ENCODE measurements at places on chromosomes 6 and 20.

- peak; percentile 72 for DNase-seq
These were observed 26.2 kb upstream of the GATA5 start for GRCh38 chr20:62501801-62502495.

DNA sequence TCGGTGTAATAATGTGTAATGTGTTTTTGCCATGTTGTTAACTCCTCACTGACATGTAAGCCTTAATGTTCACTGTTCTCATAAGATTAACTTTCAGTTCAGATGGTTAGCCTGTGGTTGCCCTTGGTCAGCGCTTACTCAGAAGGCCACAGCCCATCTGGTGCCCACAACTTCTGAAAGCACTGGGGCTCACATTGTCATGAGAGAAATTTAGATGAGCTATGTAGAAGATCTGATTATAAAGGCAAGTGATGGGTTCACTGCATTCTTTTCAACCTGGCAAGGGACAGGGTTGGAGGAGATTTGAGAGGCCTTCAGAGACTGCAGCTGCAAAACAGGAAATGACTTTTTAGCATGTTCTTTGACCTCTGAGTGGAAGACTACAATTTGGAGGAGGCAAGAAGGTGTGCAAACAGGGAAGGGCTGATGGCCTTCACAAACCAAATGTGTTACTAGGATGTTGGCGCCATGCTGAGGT is 242.3 kb upstream of the SUPT3H start:
- no peak for DNase-seq

DNA sequence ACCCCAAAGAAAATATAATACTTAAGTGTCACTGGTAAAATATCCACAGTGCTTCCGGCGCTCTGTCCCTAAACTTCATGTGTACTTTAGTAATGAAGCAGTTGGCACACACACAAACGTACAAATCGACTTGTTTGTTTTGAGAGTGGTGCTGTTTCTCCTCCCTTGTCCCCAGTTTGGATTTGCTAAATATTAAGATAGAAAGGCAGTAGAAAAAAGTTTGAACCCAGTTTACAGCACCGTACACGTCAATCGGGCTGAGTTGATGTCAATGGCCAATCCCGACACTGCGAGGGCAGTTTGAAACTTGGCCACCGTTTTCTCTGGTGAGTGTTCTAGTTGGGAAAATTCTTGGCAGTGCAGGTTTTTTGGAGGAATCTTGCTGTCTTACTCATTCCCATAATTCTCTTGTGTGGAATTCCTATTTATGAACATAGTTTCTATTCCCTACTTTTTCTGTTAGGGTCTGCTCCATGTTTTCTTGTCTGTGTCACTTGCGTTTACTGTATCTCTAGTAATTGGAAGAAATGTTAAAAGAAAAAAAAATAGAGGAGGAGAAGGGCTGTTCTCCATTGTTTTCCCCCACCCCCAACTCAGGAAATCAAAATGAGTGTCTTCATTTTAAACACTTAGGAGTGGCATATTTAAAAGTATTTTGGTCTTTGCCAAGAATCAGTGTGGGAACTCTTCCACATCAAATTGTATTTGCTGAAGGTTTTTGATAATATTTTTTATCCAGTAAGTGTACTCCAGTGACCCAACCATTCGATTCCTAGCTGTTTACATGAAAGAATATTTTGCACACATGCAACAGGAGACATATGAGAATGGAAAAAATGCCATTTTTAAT is 72.3 kb downstream of the OR2B2 start:
- DNase-seq: no peak

- no peak for DNase-seq
These were observed 85.6 kb downstream of the TRERF1 start for GRCh38 chr6:42366011-42366705.

DNA sequence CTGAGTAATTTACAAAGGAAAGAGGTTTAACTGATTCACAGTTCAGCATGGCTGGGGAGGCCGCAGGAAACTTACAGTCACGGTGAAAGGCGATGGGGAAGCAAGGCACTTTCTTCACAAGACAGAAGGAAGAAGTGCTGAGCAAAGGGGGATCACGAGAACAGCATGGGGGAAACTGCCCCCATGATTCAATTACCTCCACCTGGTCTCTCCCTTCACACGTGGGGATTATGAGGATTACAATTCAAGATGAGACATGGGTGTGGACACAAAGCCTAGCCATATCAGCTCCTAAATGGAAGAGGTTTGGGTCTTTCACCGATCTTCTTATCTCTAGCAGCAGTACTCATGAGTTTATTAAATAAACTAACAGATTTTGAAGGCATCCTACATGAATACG is 152.9 kb upstream of the RUNX2 start:
- DNase-seq: no peak

- no peak for DNase-seq
These were observed 451 bp downstream of the DNAJC5 start for GRCh38 chr20:63895202-63895951.

DNA sequence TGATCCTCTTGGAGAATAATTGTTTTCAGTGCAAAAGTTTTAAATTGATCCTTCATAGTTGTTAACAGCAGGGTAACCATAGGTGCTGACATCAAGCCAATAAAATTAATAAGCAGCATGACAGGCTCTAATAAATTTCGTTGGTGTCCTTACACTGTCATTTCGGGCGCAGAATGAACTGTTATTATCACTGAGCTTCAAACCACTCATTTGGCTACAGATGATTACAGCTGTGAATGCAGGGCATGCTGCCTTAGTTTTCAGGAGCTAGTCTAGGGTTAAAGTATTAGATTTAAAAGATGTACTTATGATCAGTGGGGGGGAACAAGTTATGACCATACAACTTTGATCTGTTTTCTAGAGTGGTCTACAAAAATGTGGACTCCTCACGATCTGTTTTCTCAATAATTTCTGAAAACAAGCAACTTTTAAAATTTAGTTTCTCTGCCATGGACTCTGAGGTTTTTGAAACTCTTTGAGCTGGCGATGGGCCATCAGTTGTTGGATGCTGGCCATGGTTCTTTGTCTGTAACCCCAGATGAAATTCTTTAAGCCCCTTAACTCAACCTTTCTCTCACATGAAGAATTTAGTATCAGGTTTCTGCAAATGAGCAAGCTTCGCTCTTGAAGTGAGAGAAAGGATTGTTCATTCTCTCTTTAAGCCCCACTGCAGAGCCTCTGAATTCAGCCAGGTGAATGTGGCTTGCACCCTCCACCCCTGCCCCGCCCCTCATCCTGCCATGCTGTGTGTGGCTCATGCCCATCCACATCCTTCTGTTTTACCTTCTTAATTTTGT is 99.1 kb upstream of the MTHFD1L start:
- no peak for DNase-seq

- DNase-seq: no peak
These were observed 130.5 kb downstream of the MYB start for GRCh38 chr6:135311446-135312200.

DNA sequence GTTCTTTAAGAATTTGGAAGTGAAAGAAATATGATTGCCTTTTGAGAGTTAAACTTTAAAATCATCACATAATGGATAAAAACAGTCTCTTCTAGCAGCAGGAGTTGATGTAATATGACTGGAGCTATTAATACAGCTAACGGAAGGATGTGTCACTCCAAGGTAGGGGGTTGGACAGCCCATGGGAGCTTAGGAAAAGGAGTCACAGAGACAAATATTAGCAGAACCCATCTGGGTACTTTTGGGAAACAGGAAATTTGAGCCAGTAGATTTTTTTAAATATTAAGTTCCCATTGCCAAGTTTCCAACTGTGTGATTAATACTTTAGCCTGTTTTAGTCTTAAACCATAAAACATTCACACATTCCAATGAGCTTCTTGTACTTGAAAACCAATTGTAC is 164.7 kb upstream of the RIMS1 start:
- no peak for DNase-seq

DNA sequence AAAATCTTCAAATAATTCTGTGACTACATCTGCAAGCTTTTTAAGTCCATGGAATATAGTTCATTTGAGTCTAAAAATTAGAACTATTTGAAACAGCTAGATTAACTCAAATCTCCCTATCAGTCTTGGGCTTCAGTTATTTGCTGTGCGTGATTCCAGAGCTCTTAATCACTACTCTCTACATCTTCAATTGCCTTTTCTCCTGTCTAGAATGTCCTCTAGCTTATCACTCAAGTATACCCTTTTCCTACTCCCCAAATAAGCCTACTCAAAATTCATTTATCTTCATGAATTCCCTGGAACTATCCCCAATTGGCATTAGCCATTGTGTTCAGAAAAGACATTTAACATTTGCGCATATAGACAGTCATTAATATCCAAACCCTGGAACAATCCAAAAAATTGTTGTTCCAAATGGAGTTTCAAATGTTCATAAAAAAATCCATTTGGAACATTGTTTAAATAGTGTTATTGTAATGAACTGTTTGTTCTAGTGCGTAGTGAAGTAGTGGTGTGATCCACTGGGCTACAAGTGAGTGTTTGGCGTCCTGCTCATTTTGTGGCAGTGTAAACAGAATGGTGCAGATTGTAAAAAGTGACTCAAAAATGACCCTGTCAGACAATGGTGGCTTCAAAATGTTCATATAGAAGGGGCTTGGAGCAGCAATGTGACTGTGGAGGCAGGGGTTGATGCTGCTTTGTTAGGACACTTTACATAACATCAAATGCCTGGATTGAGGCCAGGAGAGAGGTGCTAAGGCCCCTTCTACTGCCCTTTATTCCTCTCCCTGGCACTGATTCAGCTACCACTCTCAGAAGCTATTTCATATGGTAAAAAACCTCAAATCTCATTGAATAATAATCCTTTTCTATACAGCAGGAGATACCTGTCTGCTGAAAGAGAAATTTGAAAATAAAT is 122.3 kb downstream of the KIF6 start:
- DNase-seq: no peak

DNA sequence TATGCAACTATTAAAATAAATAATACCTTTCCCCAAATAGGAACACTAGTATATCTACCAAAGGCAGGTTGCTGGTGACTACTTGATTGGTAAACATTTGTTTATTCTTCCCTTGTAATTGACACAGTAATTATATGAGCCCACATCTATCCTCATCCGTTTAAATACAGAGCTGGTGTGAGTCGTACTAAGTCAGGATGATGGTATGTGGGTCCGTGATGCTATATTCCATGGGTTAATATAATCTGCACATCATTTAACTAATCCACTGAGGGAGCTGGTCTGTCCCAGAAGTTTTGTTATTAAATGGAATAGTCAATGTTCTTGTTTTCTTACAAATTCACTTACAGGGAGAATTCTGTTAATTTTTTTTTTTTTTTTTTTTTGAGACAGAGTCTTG is 164.0 kb upstream of the AGPAT4 start:
- no peak for DNase-seq

- DNase-seq: no peak
These were observed 146.9 kb downstream of the MACROD2 start for GRCh38 chr20:14142171-14142570.

GRCh38 chr6:161534264-161534873 is 260.5 kb upstream of the AGPAT4 start:
- no peak for DNase-seq

DNA sequence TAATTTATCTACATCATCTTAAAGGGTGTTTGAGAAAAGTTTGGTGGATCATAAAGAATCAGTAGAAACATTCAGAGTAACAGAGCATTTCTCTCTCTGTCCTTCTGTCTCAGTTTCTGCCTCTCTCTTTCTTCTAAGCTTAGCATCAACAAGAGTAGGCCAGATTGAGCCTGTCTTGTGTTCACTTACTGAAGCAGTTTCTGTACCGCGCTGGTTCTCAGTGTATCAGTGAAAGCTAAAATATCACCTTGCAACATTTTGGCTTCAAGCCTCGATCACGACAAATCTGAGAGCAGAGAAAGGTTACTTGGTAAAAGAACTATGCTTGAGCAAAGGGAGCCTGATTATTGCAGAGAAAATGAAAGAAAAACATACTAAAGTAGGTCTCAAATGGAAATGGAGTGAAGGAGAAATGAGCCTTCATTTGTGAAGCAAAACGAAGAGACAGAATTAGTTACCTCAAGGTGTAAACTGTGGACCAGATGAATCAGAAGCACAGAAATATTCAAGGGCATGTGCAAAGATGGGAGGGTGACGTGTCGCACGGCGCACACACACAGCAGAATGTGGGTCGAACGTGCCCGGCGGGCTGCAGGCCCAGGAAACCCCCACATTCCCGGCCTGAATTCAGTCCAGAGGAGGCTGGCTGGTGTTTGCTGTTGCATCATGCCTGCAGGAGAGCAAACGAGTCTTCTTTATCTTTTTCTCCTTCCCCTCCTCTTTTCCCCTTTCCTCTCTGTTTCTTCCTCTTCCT is 509.3 kb downstream of the QKI start:
- no peak for DNase-seq

GRCh38 chr6:44670146-44670545 is 282.6 kb downstream of the CDC5L start:
- no peak for DNase-seq

DNA sequence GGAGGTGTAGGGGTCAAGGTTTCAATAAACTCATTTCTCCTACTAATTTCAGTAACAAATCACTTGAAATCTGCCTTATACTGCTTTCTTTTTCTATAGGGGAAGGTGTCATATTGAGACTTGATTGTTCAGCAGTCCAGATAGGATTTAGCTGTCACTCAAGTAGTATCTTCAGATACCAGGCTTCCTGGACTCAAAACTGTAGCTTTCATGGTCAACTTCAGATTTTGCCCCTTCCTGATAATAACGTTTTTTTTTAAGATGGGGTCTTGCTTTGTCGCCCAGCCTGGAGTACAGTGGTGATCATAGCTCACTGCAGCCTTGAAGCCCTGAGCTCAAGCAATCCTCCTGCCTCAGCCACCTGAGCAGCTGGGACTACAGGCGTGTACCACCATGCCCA is 77.8 kb downstream of the JAG1 start:
- DNase-seq: no peak

DNA sequence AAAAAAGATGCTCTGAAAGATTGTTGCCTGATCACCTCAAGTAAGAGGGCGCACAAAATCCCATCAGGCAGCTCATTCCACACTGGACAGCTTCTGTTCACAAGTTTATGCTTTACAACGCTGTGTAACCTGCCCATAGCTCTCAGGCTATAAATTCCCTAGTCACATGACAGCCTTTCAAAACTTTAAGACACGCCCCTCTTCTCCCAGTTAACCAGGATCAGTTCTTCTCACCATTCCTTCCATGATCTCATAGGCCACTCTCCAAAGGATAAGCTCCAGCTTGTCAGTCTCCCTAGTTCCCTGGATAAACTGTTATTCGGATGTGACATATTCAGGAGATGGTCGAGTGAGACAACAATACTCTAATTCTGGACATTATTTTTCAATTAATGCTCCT is 15.0 kb downstream of the ADNP start:
- no peak for DNase-seq

GRCh38 chr6:153059311-153059710 is 56.8 kb upstream of the MTRF1L start:
- DNase-seq: no peak
